ENCODE measurements at places on chromosomes 3 and 15.

DNA sequence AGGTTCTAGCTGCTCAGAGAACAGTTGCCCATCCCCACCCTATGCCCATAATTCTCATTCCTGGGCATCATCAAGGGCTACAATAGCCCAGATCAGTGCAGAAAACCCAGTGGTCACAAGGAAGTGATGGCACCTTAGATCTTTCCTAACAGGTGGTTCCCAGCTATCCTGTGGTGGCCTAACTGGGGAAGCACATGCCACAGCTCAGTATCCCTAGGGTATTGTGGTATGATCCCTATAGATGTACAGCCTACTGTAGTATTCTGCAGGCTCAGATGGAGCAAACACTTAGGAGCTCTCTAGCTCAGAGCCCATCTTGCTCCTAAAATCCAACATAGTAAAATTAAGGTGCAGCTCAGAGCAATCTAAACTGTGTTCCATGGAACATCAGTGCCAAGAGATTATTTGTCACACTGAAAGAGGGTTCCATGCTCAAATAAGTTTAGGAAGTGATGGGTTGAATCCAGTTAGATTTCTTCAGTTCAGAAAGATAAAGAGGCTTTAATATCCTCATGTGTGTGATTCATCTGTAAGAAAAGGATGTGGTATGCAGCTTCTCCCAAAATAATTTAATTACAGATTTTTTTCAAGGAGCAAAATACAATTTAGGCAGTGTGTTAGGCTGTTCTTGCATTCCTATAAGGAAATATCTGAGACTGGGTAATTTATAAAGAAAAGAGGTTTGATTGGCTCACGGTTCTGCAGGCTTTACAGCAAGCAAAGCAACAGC lies 4.4 kb downstream of the A4GNT start:
- no peak for DNase-seq

DNA sequence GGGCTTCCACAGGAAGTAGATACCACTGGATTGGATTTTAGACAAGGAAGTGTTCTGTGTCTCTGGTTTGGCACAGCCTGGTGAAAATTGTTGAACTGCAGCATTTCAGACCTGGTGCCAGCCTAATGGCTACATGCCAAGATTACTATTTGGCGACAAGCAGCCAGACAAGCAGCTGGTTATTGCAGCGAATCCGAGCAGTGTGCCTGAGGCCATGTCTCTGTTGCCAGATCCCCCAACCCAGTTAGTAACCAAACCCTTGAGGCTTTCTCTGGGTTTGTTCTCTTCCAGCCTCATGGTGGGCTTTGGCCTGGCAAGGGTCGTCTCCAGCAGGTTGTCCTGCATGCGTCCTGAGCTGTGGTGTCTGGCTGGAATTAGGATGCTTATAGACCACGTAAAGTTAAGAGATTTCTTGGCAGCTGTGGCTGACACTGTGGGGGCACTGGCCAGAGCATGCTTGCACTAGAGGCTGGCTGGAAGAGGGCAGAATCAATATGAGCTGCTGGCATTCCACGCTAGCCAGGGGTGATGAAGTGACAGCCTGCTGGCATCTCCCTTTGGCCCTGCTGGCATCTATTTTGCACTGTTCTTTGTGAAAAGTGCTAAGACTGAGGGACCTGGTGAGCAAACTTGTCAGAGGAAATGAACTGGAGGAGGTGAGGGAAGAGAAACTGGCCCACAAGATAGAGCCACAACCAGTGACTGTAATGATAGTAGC lies 172.6 kb downstream of the RBMS3 start:
- DNase-seq, result no peak

- no peak for DNase-seq
These were observed 133.6 kb upstream of the RAP2B start for GRCh38 chr3:153028381-153028780.

- no peak for DNase-seq
These were observed 29.4 kb upstream of the MYZAP start for GRCh38 chr15:57562196-57562769.

GRCh38 chr15:74253211-74253921 lies 17.2 kb downstream of the CCDC33 start:
- DNase-seq, result peak; percentile 45

DNA sequence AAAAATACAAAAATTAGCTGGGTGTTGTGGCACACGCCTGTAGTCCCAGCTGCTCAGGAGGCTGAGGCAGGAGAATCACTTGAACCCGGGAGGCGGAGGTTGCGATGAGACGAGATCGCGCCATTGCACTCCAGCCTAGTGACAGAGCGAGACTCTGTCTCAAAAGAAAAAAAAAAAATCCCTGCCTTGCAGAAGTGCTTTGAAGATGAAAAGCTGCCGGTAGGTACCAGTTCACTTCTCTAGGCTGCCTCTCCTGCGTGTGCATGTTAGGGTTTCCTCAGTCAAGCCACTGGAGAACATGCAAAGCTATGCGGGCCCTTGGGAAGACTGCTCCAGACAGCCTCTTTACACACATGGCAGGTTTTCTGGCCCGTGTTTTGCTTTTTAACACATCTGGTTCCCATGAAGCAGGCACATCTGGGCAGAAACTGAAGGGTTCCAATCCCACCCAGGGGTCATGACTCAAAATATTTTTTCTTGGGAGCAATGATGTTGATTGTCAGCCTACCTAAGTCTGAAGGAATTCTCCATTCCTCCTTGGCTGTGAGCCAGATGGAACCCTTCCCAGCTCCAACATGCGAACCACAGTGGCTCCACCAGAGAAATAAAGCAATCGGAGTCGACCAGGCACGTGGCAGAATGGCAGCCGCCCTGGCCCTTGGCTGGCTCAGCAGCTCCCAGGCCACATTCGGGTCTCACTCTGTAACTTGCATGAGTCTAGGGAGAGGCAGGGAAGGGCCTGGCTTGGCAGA lies 29.6 kb downstream of the MGLL start:
- no peak for DNase-seq

DNA sequence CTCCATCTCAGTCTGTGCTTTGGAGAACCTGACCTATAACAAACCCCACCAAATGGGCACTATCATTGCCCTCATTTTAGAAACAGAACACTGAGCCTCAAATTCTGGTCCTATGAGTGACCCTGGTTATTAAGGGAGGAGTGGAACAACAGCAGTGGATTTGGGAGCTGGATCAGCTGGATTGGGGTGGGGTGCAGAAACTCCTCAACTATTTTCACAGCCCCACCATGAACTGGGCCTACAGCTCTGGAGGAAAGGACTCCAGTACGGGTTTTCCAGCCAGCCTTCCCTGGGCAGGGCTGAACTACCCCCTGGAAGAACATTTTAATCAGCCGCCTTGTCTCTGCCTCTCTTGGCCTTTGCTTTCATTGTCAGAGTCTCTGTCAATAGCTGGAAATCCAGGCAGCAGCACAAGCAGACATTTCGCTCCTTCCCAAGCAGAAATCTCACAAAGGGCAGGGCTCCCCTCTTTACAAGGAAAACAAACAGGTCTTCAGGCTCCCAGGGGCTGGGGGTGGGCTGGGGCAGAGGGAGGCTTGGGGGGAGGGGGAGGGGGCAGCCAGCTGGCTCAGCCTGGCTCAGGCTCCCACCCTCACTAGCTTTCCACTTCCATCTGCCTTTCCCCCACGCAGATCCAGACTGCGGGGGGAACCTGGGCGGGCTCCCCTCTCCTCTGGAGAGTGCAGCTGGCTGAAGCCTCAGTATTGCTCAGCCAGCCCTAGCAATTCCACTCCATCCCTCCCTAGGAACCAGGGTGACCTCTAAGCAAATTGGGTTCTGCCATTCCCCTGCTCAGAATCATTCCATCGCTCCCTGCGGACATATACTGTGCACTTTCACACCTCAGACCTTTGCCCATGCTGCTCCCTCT lies 13.7 kb upstream of the TLE3 start:
- DNase-seq, result peak; percentile 98

DNA sequence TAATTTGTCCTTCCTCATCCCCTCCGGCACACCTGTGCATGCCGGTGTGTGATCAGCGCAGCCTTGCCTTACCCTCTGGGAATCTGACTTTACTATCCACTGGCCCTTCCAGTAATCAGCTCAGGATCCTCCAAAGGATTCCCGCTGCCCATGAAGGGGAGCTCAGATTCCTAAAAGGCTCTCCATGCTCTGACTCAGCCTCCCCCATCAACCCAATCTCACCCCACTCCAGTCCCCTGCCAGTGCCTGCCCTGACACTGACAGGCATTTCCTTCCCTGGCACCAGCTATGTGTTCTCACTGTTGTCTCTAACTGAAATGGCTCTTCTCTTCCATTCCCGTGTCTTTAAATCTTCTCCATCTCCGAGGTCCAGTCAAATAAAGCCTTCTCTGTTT lies 7.3 kb upstream of the BCL2A1 start:
- no peak for DNase-seq

- no peak for DNase-seq
These were observed 123.4 kb upstream of the MEF2A start for GRCh38 chr15:99442252-99442897.
